ENCODE measurements at places on chromosomes 2 and 18.

- no peak for DNase-seq
Measured at GRCh38 chr2:219254590-219255201, 978 bp upstream of the TUBA4A start.

GRCh38 chr18:80244956-80245730 lies 2.2 kb downstream of the PARD6G start:
- no peak for DNase-seq

GRCh38 chr2:30366199-30366691 lies 80.8 kb upstream of the LCLAT1 start:
- no peak for DNase-seq

- no peak for DNase-seq
Measured at GRCh38 chr2:101821828-101822458, 124.4 kb downstream of the MAP4K4 start.

DNA sequence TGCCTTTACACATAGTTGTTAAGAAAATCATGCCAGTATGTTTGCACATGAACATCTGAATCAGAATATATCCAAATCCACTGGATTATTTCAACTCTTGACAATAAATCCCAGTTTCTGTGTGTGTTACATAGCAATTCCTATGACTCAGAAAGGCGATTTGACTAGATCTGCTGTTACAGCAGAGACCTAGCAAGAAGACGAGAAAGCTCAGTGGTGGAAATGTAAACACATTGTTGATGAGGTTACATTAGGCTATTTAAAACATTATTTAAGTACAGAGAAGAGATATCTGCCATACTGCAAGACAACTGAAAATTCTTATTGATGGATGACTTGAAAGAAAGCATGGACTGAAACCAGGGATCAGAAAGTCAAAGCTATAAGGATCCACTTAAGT lies 73.0 kb upstream of the SMIM21 start:
- no peak for DNase-seq

GRCh38 chr2:65550246-65550645 lies 117.8 kb upstream of the SPRED2 start:
- DNase-seq, result no peak

GRCh38 chr2:241941691-241942301 lies 72.3 kb downstream of the RTP5 start:
- DNase-seq, result no peak

- no peak for DNase-seq
Measured at GRCh38 chr2:197560146-197560665, 44.3 kb downstream of the MOB4 start.

DNA sequence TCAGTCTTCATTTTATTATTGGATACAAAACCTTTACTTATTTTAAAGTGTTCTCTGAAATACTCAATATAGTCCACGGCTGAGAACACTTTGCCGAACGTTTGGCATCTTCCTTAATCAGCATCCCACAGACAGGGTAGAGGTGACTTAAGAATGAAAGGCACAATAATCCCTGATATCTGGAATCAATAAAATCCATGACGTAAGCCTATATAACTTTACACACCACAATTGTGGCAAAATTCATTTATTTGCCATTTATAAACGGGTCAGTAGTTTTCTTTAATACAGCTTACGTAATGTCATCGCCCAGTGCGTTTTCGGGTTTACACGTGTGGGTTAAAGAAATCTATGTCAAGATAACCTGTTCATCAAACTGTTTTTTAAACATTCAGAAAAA lies 1.3 kb downstream of the MGAT4A start:
- DNase-seq, result no peak

DNA sequence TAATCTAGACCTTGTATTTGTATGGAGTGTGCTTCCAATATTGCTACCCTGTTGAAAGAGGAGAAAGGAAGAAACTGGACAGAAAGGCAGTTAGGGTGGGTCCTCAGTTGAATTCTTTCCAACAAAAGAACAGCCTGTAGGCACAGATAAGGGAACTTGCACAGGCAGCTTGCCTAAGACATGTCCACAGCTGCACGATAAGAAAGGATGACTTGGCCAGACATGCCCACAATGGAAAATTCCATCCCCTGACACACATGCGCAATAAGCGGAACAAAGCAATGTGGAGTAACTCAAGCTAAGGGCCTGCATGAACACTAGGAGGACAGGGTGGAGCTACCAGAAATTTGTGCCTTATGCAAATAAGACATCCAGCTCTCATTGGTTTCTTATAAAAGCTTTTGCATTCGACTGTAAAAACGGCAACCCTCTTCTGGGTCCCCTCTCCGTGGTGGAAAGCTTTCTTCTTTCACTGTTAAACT lies 1084.7 kb upstream of the NXPH2 start:
- DNase-seq, result no peak

DNA sequence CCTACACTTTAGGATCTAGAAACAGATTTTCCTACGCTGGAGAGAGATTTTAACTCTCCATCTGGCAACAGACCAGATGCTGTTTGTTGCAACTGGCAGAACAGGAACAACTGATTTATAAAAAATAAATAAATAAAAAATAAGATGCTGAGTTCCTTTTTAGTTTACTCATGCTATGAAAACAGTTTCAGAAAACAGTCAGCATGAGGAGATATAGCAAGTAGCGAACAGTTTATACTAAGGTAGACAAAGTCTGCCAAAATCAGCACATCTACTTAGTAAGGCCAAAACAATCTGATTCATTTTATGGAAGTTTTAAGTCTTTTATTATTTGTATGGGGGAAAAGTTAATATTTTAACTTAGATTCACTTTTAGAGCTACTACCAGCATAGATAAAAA lies 974.0 kb upstream of the CNTNAP5 start:
- no peak for DNase-seq

- no peak for DNase-seq
Measured at GRCh38 chr2:53130441-53130943, 637.1 kb upstream of the CHAC2 start.

DNA sequence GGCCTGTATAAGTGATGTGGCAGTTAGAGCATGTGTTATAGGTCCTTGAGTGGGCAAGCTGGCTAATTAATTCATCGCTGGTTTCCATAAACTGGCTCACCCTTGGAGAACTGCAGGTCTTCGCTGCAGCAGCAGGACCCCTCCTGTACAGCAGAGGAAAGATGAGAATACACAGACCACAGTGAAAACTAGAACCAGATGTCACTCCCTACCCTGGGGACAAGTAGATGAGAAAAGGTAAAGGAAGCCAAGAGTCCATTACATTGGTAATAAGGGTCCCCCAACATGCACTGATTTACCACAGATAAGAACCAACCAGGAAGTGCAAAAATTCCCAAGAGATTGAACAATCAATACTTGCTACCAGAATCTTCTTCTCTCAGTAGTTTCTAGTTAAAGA lies 415.6 kb upstream of the LYPD1 start:
- DNase-seq, result no peak
